ENCODE measurements at places on chromosomes 3 and 15. TPM values are rescaled to one million over a fixed set of nuclear protein-coding genes. Genes with fewer than 3 reads are reported as not detected.

ANO10 gene
- total RNA-seq: 8.5 TPM

CCR1 gene
- total RNA-seq: 1.3 TPM

KIF7 gene
- 0.95 TPM for total RNA-seq

USF3 gene
- 11.7 TPM for total RNA-seq

CPNE4 gene
- total RNA-seq: not detected

NME9 gene
- total RNA-seq: 0.90 TPM

GTF2A2 gene
- total RNA-seq: 167 TPM

- peaks cover 7% of the 10 kb centered on the region for H3K4me1 ChIP-seq
- H3K4me3 ChIP-seq: no peak overlapping the region
Measured at GRCh38 chr3:70606018-70606417, 293.6 kb upstream of the MDFIC2 start.

DNA sequence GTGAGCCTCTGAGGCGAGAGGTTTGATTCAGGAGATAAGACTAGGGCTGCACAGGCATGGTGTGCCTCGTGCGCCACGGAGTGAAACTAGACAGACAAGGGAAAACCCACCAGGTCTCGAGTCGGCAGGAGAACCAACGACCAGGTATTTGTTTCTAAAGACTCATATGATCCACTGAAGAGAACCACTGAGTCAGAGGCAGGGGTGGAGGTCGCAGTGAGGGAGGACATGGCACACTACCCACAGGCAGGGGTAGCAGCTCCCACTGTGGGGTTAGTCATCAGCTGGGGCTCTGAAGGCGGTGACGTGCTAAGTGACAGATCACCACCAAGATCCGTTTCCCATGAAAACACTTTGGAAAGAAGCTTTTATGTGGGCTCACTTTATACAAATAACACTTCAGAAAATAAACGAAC, 45.7 kb downstream of the CHSY1 start:
- H3K27ac ChIP-seq: peak overlapping the region; percentile 91
- H3K36me3 ChIP-seq: peaks cover 10% of the 10 kb centered on the region
- peaks cover 86% of the 10 kb centered on the region for H3K4me1 ChIP-seq
- DNase-seq: peak; percentile 93
- no peaks in the 10 kb centered on the region for H3K27me3 ChIP-seq

GRCh38 chr15:88890495-88890894, 4.8 kb downstream of the HAPLN3 start:
- H3K4me1 ChIP-seq: peaks cover 17% of the 10 kb centered on the region
- no peak overlapping the region for H3K27ac ChIP-seq
- H3K4me3 ChIP-seq: no peak overlapping the region
- H3K36me3 ChIP-seq: peaks cover 2% of the 10 kb centered on the region

DNA sequence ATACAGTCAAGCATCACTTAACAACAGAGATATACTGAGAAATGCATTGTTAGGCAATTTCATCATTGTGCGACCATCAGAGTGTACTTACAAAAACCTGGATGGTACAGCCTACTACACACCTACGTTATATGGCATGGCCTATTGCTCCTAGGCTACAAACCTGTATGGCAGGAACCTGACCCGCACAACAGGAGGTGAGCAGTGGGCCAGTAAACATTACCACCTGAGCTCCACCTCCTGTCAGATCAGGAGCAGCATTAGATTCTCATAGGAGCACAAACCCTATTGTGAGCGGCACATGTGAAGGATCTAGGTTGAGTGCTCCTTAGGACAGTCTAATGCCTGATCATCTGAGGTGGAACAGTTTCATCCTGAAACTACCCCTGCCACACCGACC, 89.7 kb downstream of the SCAPER start:
- peaks cover 13% of the 10 kb centered on the region for H3K4me1 ChIP-seq
- no peak overlapping the region for H3K27ac ChIP-seq
- peaks cover 11% of the 10 kb centered on the region for H3K36me3 ChIP-seq
- no peaks in the 10 kb centered on the region for H3K27me3 ChIP-seq
- no peak for DNase-seq
- H3K4me3 ChIP-seq: no peak overlapping the region

GRCh38 chr15:52746162-52746757, 43.9 kb downstream of the ONECUT1 start:
- no peaks in the 10 kb centered on the region for H3K4me1 ChIP-seq
- H3K4me3 ChIP-seq: no peak overlapping the region
- no peak for DNase-seq
- no peaks in the 10 kb centered on the region for H3K36me3 ChIP-seq

DNA sequence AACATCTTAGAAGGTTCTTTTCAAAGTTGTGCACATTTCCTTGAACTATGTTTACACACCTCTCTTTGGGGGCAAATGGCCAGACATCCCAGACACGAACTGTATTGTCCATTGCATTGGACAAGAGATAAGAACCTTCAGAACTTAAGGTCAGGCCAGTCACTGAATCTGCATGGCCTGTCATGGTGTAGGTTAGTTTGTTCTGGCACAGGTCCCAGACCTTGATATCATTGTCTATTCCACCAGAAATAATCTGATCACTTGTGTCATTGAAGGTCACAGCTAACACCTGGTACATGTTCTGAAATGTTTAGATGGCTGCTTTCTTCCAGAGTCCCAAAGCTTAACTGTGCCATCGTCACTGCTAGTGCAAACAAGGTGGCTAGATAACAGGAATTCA, 55.7 kb downstream of the KCNAB1 start:
- H3K4me3 ChIP-seq: no peak overlapping the region
- H3K36me3 ChIP-seq: no peaks in the 10 kb centered on the region
- no peak for DNase-seq
- no peak overlapping the region for H3K27ac ChIP-seq
- H3K27me3 ChIP-seq: peaks cover 2% of the 10 kb centered on the region

DNA sequence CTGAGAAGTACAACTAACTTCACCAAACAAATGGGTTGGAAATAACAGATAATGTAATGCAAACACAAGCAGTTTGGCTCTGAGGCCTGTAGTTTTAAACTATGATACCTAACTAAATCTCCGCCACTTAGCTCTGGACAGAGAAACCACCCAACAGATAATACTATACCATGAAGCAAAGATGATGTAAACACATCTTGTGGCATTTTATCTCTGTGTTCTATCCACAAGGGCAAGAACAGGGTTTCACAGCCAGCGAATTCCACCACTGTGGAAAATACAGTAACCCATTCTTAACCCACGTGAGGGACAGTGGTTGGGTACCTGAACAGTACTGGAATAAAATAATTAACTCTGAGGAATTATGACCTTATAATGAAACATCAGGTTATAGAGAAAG, 93.6 kb downstream of the P3H2 start:
- peaks cover 4% of the 10 kb centered on the region for H3K27me3 ChIP-seq
- DNase-seq: no peak
- no peak overlapping the region for H3K4me3 ChIP-seq
- no peaks in the 10 kb centered on the region for H3K36me3 ChIP-seq
- H3K27ac ChIP-seq: no peak overlapping the region

DNA sequence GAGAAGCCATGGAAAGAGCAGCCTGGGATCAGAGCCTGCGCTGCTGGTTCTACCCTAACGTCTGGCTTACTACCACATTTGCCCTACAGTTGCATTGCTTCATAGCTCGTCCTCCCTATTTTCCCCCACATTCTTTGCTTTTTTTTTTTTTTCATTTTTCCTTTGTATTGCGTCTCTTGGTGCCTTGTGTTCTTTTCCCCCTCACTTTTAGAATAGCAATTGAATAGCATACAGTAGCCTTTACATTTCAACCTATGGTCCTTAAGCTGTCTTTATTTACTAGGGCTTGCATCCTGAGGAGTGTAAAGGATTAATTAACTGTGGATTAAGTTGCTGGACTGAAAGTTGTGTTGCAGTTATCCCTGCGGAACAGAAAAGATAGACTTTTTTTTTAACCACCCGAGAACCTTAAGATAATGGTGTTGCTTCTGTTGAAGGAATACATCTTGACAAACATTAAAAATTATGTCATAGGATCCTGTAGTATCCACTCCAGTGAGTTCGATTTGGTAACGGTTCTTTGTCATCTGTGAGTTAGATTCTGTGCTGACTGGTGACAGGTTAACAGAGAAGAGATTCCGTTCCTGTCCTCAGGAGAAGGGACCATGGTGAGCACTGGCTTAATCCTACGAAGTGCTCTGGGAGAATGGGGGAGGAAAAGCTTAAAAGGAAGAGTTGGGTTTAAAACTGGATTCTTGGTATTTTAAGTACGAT, 417.4 kb upstream of the NAALADL2 start:
- peak overlapping the region; percentile 50 for H3K4me3 ChIP-seq
- H3K36me3 ChIP-seq: no peaks in the 10 kb centered on the region
- peaks cover 19% of the 10 kb centered on the region for H3K27me3 ChIP-seq
- no peak overlapping the region for H3K27ac ChIP-seq

DNA sequence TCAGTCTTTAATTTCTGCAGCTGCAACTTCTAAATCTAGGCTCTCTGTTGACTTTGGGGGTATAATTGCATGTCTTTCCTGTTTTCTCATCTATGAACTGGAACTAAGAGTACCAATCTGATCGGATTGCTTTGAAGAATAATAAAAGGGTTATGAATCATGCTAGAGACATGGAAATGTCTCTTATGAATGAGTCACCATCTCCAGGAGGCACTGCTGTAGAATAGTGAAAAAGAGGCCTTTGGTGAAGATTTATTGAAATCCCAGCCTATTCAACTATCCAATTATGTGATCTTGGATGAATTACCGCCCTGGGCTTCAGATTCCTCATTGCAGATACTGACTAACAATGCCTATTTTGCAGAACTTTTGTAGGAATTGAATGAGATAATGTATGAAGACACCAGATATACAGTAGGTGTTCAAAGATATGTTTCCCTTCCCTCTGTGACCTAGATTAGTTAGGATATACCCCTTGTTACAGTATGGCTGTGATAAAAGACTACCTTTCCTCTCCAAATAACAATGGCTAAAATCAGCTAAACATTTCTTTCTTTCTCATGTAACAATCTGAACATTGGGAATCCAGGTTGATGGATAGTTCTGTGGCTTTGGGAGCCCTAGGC, 11.5 kb upstream of the CMTM8 start:
- H3K4me1 ChIP-seq: peaks cover 9% of the 10 kb centered on the region
- no peak overlapping the region for H3K4me3 ChIP-seq
- DNase-seq: no peak
- no peak overlapping the region for H3K27ac ChIP-seq

DNA sequence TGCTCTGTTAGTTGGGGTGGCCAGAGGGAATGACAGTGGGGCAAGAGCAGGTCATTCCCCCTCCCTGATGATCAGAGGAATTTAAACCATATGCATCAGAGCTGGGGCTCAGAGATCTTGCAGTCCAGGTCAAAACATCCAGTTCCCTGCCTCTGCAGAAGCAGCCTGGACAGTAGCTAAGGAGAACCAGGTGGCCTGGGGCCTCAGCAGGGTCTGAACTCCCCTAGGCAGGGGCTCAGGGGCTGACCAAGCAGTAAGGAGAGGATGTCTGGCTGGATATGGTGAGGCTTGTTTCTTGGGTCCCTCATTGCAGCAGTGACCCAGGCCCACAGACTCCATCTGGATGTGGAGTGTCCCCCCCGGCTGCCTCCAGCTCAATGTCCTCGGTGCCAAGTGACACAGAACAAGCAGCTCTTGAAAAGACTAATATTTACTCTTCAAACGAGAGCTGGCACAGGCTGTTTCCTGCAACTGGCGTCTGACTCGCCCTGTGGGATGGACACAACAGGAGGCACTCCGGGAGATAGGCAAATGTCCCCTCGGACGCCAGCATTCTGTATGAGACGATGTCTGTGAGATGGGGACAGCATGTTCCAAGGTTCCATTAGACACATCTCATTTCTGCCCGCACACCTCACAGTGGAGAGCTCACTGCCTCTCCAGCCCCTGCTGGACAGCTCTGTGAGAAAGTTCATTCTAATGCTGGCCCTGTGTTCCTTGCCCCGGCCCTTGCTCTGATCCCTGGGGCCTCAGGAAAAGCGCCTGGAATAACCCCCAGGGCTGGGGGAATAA, 37.1 kb downstream of the SEC22C start:
- no peak overlapping the region for H3K4me3 ChIP-seq
- no peaks in the 10 kb centered on the region for H3K27me3 ChIP-seq
- H3K4me1 ChIP-seq: no peaks in the 10 kb centered on the region
- H3K27ac ChIP-seq: no peak overlapping the region
- DNase-seq: no peak

- H3K4me3 ChIP-seq: no peak overlapping the region
- no peaks in the 10 kb centered on the region for H3K36me3 ChIP-seq
- peaks cover 4% of the 10 kb centered on the region for H3K4me1 ChIP-seq
- no peak overlapping the region for H3K27ac ChIP-seq
- no peaks in the 10 kb centered on the region for H3K27me3 ChIP-seq
Measured at GRCh38 chr15:67010898-67011616, 54.3 kb upstream of the SMAD3 start.

- H3K4me1 ChIP-seq: no peaks in the 10 kb centered on the region
- H3K27me3 ChIP-seq: no peaks in the 10 kb centered on the region
- no peak overlapping the region for H3K4me3 ChIP-seq
- no peak overlapping the region for H3K27ac ChIP-seq
- no peak for DNase-seq
Measured at GRCh38 chr3:148625095-148625736, 72.5 kb upstream of the AGTR1 start.

- H3K4me3 ChIP-seq: peak overlapping the region; percentile 42
- peaks cover 66% of the 10 kb centered on the region for H3K4me1 ChIP-seq
- H3K27me3 ChIP-seq: no peaks in the 10 kb centered on the region
Measured at GRCh38 chr3:101784855-101785613, 6.0 kb downstream of the NXPE3 start.

DNA sequence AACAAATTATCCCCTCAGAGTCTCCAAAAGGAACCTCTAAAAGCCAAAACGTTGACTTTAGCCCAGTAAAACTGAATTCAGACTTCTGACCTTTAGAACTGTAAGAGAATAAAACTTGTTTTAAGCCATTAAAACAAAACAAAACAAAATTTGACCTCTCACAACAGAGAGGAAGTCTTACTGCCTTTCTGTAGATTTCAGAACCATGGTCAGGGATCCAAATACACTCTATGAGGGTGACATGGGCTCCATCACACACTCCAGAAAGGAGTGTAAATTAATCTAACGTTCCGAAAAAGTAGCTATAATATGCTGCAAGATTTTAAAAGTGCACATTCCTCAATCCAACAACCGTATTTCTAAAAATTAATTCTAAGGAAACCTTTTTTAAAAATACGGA, 19.2 kb upstream of the RPL14 start:
- no peaks in the 10 kb centered on the region for H3K4me1 ChIP-seq
- H3K27me3 ChIP-seq: no peaks in the 10 kb centered on the region
- no peak for DNase-seq
- H3K4me3 ChIP-seq: no peak overlapping the region
- no peak overlapping the region for H3K27ac ChIP-seq

- no peaks in the 10 kb centered on the region for H3K27me3 ChIP-seq
- peaks cover 4% of the 10 kb centered on the region for H3K36me3 ChIP-seq
- H3K4me3 ChIP-seq: no peak overlapping the region
- no peak for DNase-seq
- peaks cover 47% of the 10 kb centered on the region for H3K4me1 ChIP-seq
Measured at GRCh38 chr15:90062973-90063769, 39.1 kb downstream of the IDH2 start.

DNA sequence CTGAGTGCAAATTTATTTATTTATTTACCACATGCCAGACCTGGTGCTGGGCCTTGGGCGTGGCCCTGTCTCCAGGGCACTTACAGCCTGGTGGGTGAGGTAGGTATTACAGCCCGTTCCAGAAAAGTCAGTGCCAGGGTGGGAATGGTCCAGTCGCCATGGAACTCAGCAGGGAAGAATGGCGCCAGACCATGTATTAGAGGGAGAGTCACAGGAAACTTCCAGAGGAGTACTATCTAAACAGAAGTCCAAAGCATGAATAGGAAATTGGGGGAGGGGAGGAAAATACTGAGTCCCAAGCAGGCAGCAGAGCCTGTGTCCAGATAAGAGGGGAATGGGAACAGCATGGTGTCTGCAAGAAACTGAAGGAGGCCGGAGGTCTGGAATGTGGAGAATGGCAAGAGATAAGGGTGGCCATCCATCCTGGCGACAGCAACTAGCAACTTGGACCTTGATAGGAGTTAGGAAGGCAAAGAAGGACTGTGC, 27.0 kb downstream of the SH3BP5 start:
- H3K4me1 ChIP-seq: peaks cover 76% of the 10 kb centered on the region
- H3K4me3 ChIP-seq: no peak overlapping the region
- H3K27me3 ChIP-seq: no peaks in the 10 kb centered on the region
- no peak for DNase-seq

Data from activated CD4-positive, alpha-beta memory T cell treated with anti-CD3 and anti-CD28 coated beads for 36 hours (primary cell).